K562 (cell line): ENCODE measurements at places on chromosomes 2 and 18. TPM values are rescaled to one million over a fixed set of nuclear protein-coding genes. Genes with fewer than 3 reads are reported as not detected.

GRCh38 chr18:73975266-73975665, 172.4 kb downstream of the FBXO15 start:
- DNase-seq: no peak
- H3K27me3 ChIP-seq: no peaks in the 10 kb centered on the region
- no peaks in the 10 kb centered on the region for H3K36me3 ChIP-seq
- no peak overlapping the region for H3K27ac ChIP-seq

GRCh38 chr2:232636788-232637420, 3.5 kb downstream of the EFHD1 start:
- H3K4me1 ChIP-seq: no peaks in the 10 kb centered on the region; the same call in 2 of the 3 replicates
- DNase-seq: no peak
- no peaks in the 10 kb centered on the region for H3K36me3 ChIP-seq
- no peak overlapping the region for H3K27ac ChIP-seq

DNA sequence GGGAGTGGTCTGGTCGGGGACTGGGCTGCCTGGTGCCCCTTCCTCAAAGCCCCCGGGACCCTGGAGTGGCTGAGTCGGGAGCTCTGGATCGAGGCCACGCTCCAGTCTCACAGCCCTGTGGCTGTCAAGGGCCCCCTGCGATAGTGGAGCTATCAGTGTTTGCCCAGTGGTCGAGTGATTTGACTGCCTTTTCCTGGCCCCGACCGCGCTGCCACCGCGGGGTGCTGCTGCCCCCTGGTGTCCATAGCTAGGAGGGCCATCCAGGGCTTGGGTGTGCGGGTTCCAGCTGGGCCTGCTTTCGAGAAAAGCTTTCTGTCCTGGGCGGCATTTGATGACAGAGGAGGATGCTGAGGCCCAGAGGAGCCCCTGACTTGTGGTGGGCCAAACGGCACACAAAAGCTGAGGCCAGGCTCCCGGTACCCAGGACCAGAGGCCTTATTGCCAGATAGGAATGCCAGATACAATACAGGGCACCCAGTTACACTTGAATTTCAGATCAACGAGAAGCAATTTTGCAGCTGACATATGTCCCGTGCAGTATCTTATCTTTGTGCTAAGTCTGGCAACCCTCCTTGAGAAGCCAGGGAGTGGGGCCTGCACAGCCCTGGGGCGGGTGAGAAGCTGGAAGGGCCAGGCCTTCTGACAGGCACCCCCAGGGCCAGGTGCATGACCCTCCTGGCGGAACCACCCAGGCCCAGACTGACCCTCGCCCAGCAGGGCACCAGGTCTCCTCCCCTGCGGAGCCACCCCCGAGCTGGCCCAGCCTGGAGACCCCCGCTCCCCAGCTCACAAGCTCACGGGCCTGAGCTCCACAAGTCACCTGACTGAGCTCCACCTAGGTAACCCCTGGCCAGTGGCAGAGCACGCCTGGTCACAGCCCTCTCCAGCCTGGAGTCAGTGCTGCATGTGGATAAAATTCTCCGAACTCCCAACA, 13.0 kb downstream of the ODC1 start:
- peaks cover 15% of the 10 kb centered on the region for H3K36me3 ChIP-seq
- no peak overlapping the region for H3K4me3 ChIP-seq
- H3K27me3 ChIP-seq: no peaks in the 10 kb centered on the region
- no peak overlapping the region for H3K27ac ChIP-seq

- no peak for DNase-seq
- H3K4me3 ChIP-seq: no peak overlapping the region
- no peaks in the 10 kb centered on the region for H3K36me3 ChIP-seq
- peaks cover 53% of the 10 kb centered on the region for H3K27me3 ChIP-seq
- H3K4me1 ChIP-seq: no peaks in the 10 kb centered on the region
These were observed 64.8 kb downstream of the DIPK1C start for GRCh38 chr18:74392323-74392722.

GRCh38 chr2:95333888-95334338, 36.8 kb downstream of the KCNIP3 start:
- no peak for DNase-seq
- H3K4me1 ChIP-seq: no peaks in the 10 kb centered on the region
- no peak overlapping the region for H3K27ac ChIP-seq
- H3K36me3 ChIP-seq: no peaks in the 10 kb centered on the region

DNA sequence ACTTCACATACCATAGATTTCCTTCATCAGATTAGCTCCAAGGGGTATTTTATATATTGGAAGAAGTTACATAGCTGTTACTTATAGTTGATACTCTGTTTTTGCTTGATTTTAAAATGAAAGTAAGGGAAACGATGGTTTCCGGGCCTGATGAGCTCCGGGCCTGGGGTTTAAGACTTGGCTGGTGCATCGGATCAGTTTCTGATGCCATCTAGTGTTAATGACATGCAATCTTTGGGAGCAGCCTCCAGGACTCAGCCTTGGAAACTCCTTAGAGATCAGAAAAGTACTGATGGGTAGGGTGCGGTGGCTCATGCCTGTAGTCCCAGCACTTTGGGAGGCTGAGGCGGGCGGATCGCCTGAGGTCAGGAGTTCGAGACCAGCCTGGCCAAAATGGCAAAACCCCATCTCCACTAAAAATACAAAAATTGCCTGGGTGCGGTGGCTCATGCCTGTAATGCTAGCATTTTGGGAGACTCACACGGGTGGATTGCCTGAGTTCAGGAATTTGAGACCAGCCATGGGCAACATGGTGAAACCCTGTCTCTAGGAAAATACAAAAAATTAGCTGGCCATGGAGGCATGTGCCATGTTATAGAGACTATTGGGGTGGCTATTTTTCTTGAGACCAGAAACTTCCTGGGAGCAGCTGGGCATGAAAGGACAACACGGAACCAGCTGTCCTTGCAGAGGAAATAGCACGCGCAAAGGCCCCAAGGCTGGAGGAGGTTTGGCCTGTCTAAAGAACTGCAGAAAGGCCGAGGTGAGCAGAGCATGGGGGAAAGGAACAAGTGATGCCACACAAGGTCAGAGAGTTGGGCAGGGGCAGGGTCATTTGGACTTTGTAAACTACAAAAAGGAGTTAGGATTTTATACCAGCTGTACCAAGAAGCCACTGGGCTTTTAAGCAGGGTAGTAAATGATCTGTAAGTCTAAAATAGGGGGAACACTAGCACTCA, 46.9 kb upstream of the CNOT11 start:
- H3K27me3 ChIP-seq: no peaks in the 10 kb centered on the region
- DNase-seq: no peak
- H3K4me1 ChIP-seq: peaks cover 11% of the 10 kb centered on the region
- no peak overlapping the region for H3K4me3 ChIP-seq

- DNase-seq: no peak
- no peak overlapping the region for H3K27ac ChIP-seq
- H3K4me3 ChIP-seq: no peak overlapping the region
- no peaks in the 10 kb centered on the region for H3K27me3 ChIP-seq
- H3K4me1 ChIP-seq: no peaks in the 10 kb centered on the region
- H3K36me3 ChIP-seq: no peaks in the 10 kb centered on the region; the same call in 2 of the 3 replicates
These were observed 14.4 kb downstream of the MGAT5 start for GRCh38 chr2:134268265-134268664.

DNA sequence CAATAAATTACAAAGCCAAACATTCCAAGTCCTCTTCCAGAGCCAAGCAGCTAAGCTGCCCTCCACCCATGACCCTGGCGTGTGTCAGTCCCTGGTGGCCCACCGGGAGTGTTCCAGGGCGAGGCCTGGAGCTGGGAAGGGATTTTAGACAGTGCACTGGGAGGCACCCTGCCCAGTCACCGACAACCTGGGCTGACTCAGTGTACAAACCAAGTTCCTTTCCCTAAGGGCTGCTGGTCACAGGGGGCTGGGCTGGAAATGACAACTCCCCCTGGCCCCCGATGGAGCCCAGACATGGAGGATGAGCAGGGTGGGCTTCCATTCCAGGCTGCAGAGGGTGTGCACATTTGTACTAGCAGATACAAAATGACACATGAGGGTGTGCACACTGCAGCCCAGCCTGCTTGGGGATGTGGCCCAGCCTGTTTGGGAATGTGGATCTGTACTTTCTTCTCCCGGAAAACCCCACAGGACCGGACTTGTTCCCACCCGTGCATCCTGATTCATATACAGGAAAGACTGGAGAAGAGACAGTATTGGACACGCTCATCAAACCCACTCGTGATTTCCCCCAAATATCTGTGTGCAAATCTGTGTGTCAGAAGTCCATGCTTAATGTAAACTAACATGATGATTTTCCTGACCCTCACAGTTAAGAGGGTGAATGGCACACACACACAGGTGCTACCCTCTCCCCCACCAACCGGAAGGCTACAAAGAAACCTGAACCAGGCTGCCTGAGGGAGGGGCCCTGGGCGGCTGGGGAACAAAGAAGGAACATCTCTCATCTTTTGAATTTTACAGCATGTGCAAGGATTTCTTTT, 58.9 kb downstream of the NDUFA10 start:
- H3K4me1 ChIP-seq: no peaks in the 10 kb centered on the region
- peaks cover 96% of the 10 kb centered on the region for H3K36me3 ChIP-seq
- no peak overlapping the region for H3K4me3 ChIP-seq
- no peaks in the 10 kb centered on the region for H3K27me3 ChIP-seq
- H3K27ac ChIP-seq: no peak overlapping the region

DNA sequence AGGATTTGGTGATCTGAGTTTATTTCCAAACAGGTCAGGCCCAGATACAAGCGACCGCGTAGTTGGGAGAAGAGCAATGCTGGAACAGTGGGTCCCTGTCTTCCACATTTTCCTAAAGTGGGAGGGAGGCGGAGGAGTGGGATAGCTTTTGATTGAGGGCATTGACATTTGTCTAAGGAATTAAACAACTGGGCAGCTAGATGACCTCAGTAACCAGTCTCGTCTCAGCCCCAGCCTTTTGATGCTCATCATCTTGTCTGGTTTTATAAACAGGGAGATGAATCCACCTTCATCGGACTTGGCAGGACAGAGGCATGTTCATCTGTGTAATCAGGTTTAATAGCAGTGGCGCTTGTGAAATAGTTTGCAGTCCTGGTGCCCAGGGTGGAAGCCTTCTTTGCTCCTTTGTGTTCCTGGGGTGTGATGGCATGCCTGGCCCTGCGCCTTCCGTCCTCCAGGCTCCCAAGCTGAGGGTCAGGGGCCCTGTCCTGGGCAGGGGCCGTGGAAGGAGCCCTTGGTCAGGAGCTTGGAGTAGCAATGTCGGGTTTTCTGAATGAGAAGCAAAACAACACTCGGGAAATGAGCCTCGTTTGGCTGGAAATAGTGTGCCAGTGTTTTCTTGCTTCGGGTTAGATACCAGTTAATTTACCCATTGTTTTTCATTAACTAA, 193.8 kb downstream of the FAM210A start:
- H3K4me3 ChIP-seq: no peak overlapping the region
- H3K36me3 ChIP-seq: no peaks in the 10 kb centered on the region
- peaks cover 18% of the 10 kb centered on the region for H3K27me3 ChIP-seq
- H3K4me1 ChIP-seq: no peaks in the 10 kb centered on the region

- no peak overlapping the region for H3K27ac ChIP-seq
- H3K4me1 ChIP-seq: no peaks in the 10 kb centered on the region; the same call in 2 of the 3 replicates
- H3K27me3 ChIP-seq: no peaks in the 10 kb centered on the region
- H3K4me3 ChIP-seq: no peak overlapping the region
- H3K36me3 ChIP-seq: no peaks in the 10 kb centered on the region
These were observed 79.7 kb upstream of the MSH2 start for GRCh38 chr2:47323009-47323821.

- H3K27me3 ChIP-seq: peaks cover 80% of the 10 kb centered on the region
- H3K36me3 ChIP-seq: no peaks in the 10 kb centered on the region
- no peak for DNase-seq
- no peak overlapping the region for H3K27ac ChIP-seq
- H3K4me3 ChIP-seq: no peak overlapping the region
These were observed 55.7 kb downstream of the DNMT3A start for GRCh38 chr2:25286025-25286400.

GRCh38 chr2:15732341-15733077, 140.8 kb downstream of the DDX1 start:
- H3K4me3 ChIP-seq: no peak overlapping the region
- peaks cover 7% of the 10 kb centered on the region for H3K4me1 ChIP-seq
- no peak for DNase-seq
- H3K27me3 ChIP-seq: peaks cover 10% of the 10 kb centered on the region; the same call in 2 of the 3 replicates
- no peak overlapping the region for H3K27ac ChIP-seq

GRCh38 chr2:41963661-41964525, 83.9 kb upstream of the PKDCC start:
- no peaks in the 10 kb centered on the region for H3K4me1 ChIP-seq

GRCh38 chr2:176662753-176663152, 393.5 kb downstream of the MTX2 start:
- no peaks in the 10 kb centered on the region for H3K36me3 ChIP-seq
- H3K4me1 ChIP-seq: no peaks in the 10 kb centered on the region
- no peak overlapping the region for H3K4me3 ChIP-seq
- no peak for DNase-seq

DNA sequence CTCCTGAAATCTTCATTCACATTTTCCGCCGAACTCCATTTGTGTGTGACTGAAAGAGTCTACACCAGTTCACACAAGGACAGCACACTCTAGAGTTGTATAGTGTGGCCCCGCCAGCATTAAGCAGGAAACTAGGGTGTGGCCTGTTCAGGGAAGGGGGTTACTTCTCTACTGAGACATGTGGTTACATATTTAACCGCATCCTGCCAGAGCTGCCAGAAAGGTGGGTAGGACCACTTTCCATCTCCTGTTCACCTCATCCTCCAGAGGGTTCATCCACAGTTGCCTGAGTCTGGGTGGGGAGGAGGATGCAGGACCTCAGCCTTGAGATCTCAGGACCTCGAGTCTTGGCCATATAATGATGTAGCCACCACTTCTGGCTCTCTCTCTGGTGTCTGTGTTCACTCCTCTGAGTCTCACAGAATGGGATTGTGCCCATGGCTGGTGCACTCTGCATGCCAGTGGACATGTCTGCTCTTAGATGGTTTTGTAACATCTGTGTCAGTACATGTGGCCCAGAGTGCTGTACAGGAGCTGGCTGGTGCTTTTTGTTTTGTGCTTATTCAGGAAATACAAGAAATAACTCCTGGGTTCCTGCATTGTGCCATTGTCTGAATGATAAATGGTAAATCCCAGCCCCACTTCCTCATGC, 7.7 kb upstream of the SP140L start:
- no peak overlapping the region for H3K4me3 ChIP-seq
- no peaks in the 10 kb centered on the region for H3K27me3 ChIP-seq
- no peak for DNase-seq
- H3K36me3 ChIP-seq: no peaks in the 10 kb centered on the region

GRCh38 chr2:197332641-197333040, 22.1 kb upstream of the ANKRD44 start:
- H3K27me3 ChIP-seq: no peaks in the 10 kb centered on the region
- no peaks in the 10 kb centered on the region for H3K36me3 ChIP-seq
- H3K4me1 ChIP-seq: no peaks in the 10 kb centered on the region; the same call in 1 of the 2 replicates
- no peak overlapping the region for H3K4me3 ChIP-seq

The MSTN gene
- total RNA-seq: not detected in 2 replicates

The DCTN1 gene
- total RNA-seq: 61.0 and 71.7 TPM in 2 replicates

The GLI2 gene
- 0.24 TPM in 1 of 2 replicates, not detected in the other for total RNA-seq

The CNTNAP5 gene
- total RNA-seq: not detected in 2 replicates

The ZEB2 gene
- total RNA-seq: 101 and 113 TPM in 2 replicates

The LAMA3 gene
- 0.07 and 0.13 TPM in 2 replicates for total RNA-seq

The KIAA1328 gene
- total RNA-seq: 6.0 and 7.8 TPM in 2 replicates
